ENCODE measurements at places on chromosomes 13 and 19.

DNA sequence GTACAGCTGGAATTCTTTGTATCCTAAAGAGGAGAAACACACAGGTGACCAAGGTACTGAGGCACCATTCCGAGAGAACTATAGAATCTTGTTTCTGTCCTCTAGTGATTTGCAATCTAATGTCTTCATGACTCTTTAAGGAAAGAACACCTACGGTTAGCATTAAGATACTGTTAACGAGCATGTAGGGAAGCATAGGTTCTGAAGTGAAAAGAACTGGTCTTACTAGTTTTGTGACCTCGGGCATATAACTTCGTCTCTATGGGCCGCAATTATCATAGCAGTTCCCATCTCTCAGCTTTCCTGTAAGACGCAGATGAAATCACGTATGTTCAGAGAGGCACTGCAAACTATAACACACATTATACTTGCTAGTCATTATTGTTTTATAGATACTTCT lies 193.0 kb upstream of the NBEA start:
- no peak for DNase-seq

GRCh38 chr13:85186356-85187045 lies 612.7 kb downstream of the SLITRK6 start:
- no peak for DNase-seq

DNA sequence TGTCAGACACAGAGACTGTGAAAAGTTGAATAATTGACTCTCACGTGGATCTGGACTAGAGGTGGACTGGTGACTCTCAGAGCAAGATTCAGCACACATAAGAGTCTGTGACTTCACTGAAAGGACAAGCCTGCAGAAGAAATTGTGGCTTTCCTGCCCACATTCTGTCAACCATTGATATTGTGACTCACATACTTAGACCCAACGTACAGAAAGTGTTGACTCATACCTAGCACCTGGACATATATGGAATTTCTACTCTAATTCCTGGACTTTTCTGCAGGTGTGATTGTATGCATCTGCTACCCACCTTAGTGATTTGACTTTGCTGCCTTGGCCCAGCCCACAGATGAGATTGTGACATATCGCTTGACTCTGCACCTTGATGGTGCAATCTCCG lies 15.6 kb upstream of the ZNF730 start:
- DNase-seq = no peak

DNA sequence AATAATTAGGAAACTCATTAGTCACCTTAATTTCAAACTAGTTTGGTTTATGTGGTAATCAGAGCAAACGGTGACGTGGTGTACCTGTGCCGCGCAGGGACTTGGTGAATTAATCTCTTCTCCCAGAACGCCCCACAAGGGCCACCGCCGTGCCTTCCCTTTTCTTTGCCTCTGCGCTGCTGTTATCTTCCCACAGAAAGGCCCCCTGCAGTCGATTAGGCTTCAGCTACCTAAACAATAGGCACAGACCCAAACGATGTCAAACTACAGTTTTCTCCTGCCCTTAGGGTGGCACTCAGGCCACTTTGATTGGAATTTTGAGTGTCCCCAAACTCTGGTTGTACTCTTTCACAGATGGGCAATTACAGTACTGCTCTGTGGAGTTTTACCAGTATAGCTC lies 115.5 kb downstream of the GGACT start:
- no peak for DNase-seq

DNA sequence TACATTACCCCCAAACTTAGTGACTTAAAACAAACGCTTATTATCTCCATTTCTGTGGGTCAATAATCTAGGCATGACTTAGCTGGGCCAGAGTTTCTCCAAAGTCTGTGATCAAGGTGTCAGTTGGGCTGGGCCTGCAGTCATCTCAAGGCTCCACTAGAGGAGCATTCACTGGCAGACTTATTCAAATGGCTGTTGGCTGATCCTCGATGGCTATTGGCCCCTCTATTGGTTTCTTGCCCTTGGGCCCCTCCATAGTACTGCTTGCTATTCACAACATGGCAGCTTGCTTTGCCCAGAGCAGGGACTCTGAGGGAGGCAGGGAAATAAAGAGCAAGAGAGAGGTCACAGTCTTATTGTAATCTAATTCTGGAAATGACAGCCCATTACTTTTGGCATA lies 57.6 kb downstream of the RCBTB2 start:
- no peak for DNase-seq

DNA sequence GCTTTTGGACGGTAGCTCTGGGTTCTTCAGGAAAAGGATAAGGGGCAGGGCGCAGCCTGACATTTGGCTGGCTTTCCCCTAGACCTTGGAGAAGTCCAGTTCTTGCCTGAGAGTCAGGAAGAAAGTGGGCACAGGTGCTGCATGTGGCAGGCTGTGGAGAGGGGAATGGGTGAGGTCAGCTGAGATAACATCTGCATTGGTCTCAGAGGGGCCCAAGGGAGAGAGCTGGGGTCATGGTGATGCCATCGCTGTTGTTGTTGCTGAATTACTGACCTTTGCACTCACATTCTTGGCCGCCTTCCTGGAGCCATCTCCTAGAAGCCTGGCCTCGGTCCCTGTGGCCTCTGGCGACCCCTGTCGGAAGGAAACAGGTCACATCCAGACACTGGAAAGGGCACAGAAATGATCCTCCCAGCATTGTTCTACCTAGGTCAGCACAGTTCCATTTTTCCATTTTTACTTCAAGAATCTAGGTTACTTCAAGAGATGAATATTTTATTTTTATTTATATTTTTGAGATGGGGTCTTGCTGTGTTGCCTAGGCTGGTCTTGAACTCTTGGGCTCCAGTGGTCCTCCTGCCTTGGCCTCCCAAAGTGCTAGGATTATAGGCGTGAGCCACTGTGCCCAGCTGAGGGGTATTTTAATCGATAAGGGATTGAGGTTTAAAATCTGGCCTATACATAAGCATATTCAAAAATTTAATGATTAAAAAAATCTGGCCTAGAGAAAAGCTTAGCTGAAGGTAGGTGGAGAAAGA lies 6.5 kb upstream of the LIPE start:
- peak; percentile 74 for DNase-seq

DNA sequence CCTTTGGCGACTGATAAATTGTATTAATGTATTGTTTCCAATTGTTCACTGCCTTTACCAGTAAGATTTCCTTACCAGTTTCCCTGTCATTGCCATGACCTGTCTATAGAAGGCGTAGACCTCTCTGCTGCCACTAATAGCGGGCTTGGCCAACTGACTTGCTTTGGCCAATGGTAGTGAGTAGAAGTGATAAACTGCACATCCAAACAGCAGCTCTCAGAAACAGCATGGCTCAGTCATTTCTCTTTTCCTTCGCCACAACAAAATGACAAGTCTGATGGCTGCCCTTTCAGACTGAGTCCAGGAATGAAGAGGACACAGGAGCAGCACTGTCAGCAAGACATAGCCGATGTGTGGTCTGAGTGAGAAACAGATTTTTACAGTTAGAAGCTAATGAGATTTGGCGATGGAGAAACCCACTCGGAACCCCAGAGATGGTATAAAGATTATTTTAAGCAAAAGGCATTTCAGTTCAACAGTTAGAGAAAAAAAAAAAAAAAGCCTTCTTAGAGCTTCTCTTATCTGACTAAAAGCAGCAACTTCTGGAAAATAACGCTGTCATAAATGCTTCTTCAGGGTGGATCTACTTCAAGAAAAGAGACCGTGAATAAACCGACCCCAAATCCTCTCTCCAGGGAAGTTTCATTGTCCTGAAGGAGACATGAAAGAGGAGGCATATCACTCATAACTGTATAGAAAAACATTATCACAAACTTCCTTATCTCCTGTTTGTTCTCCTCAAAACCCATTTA lies 42.0 kb upstream of the TM9SF2 start:
- DNase-seq = no peak

Measured in activated T-cell treated with anti-CD3 and anti-CD28 coated beads, Interleukin-2, amount 50 U/mL, for 48 hours (primary cell).